ENCODE measurements at places on chromosomes 1 and 21.

- no peak for DNase-seq
These were observed 296.0 kb downstream of the OMA1 start for GRCh38 chr1:58250587-58250948.

DNA sequence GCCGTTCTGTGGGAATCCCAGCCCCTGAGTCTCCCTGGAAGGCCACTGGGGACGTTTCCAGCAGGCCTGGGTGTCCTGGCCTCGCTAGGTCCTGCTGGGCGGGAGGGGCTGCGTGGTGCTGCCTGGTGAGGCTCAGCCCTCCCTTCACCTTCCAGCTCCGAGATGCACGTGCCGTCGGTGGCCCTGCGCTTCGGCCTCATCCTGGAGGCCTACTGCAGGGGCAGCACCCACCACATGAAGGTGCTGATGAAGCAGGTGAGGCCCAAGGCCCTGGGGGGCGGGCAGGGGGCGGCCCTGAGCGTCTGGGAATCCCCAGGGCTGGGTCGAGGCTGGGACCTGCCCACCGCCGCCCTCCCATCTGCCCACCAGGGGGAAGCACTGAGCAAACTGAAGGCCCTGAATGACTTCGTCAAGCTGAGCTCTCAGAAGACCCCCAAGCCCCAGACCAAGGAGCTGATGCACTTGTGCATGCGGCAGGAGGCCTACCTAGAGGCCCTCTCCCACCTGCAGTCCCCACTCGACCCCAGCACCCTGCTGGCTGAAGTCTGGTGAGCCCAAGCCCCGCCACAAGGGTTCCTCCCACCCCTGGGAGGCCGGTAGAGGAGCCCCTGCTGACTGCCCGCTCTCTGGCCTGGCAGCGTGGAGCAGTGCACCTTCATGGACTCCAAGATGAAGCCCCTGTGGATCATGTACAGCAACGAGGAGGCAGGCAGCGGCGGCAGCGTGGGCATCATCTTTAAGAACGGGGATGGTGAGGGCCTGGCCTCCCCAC, 70.3 kb downstream of the PIK3CD start:
- DNase-seq, result peak; percentile 66

- DNase-seq, result no peak
These were observed 41.8 kb upstream of the TTC22 start for GRCh38 chr1:54842963-54843362.

- DNase-seq, result no peak
These were observed 2.1 kb downstream of the RBM15 start for GRCh38 chr1:110341146-110341871.

DNA sequence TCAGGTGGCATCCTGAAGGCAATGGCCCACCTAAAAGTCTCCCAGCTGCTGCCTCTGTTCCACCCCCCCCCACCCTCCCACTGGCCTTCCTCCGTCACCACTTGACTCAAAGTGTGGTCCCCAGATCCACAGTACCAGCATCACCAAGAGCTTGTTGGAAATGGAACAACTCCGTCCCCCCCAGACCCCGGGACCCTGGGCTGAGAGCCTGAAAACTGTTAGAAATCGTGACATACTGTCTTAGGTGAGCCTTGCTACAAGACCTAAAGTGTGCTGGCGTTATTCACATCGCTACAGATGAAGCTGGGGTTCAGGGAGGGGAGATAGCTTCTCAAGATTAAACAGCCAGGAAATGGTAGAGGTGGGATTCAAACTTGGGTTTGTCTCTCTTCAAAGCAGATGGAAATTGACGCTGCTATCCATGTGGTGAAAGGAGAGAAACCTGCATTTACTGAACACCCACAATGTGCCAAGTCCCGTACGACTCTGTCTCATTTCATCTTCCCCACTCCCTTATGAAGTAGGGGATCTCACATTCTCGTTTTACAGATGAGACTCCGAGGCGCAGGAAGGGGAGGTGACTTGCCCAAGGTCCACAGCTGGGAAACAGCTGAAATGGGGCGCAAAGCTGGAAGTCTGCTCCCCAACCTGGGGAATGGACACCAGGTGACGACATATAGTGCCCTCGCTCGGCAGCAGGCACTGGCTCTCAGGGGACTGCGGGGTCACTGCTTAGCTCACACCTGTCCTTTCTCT, 52.8 kb upstream of the IFFO2 start:
- DNase-seq, result no peak

GRCh38 chr1:92343061-92343460, 44.2 kb downstream of the RPAP2 start:
- no peak for DNase-seq

- no peak for DNase-seq
These were observed 77.7 kb downstream of the DSCAM start for GRCh38 chr21:40769231-40769630.

GRCh38 chr1:23927097-23927496, 13.9 kb upstream of the CNR2 start:
- DNase-seq, result no peak

DNA sequence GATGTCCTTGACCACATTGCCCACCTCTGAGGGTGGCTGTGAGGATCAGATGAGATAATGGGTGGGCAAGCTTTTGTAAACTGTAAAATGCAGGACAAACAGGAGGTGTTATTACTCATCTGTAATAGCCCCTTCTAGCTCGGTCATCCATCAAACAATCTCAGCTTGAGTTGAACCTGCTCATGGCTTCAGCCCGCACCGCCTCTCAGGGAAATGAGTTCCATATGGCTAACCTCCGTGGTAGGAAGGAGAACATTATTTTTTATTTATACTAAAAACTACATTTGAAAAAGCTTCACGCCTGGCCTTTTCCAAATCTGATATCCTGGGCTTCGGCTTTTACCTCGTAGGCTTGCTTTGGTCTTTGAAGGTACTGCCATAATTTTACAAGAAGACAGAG, 116.2 kb upstream of the USP24 start:
- DNase-seq, result no peak

DNA sequence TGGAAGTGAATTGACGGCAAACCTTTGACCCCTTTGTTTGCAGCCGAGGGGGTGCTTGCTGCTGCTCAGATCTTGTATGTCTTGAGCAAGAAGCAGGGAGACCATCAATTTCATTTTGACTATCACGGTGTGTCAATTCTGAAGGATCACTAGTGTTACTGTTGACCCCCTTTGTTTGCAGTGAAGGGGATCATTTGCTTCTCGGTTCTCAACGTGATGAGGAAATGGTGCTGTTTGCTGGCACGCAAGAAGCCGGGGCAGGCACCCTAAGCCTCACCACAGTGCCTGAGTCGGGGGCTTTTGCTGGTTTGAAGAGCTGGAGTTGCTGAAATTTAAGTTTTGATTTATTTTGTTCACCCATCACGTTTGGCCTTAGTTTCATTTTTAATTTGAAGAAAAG, 7.5 kb downstream of the RBM15 start:
- no peak for DNase-seq

- DNase-seq, result no peak
These were observed 4.1 kb upstream of the PCBP3 start for GRCh38 chr21:45639206-45640000.

- no peak for DNase-seq
These were observed 815.6 kb upstream of the NEGR1 start for GRCh38 chr1:73097917-73098316.

- DNase-seq, result no peak
These were observed 4.1 kb downstream of the WNT3A start for GRCh38 chr1:228010921-228011320.

- no peak for DNase-seq
These were observed 56.1 kb upstream of the CAMK1G start for GRCh38 chr1:209527372-209527771.

GRCh38 chr1:244069326-244069898, 18.3 kb downstream of the ZBTB18 start:
- DNase-seq, result no peak

DNA sequence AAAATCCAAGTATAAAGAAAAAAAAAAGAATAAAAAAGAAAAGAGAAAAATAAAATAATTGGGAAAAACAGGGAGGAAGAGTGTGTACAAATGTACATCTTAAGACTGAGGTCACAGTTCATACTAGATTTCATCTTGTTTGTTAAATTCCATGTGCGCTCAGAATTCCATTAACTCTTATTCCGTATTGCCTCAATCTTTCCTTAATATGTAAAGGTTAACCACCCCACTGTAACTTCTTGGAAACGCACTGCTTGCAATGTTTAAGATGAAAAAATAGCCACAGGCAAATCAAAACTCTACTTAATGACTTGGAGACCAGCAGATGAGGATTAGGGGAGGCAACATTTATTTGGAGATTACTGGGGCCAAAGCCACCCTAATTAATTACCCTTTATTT, 23.9 kb upstream of the KCNE1 start:
- DNase-seq, result no peak

- DNase-seq, result no peak
These were observed 35.5 kb downstream of the MAN1C1 start for GRCh38 chr1:25651824-25652741.

- DNase-seq, result no peak
These were observed 22.7 kb upstream of the IFNAR1 start for GRCh38 chr21:33302055-33302454.

- DNase-seq, result no peak
These were observed 280.4 kb downstream of the SETD4 start for GRCh38 chr21:35779690-35780570.

DNA sequence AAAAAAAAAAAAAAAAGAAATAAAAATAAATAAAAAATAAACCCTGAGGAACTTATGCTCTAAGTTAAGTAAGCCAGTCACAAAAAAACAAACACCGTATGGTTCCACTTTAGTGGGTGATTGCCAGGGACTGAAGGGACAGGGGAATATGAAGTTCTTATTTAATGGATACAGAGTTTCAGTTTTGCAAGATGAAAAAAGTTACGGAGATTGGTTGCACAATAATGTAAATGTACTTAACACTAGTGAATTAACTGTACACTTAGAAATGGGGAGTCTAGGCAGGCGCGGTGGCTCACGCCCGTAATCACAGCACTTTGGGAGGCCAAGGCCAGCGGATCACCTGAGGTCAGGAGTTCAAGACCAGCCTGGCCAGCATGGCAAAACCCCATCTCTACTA, 111.4 kb downstream of the ASH1L start:
- DNase-seq, result no peak

- DNase-seq, result no peak
These were observed 508.7 kb downstream of the DPYD start for GRCh38 chr1:97412166-97412565.

GRCh38 chr21:45357436-45358260, 47.3 kb upstream of the COL18A1 start:
- no peak for DNase-seq

GRCh38 chr1:85599076-85599491, 18.5 kb downstream of the CCN1 start:
- no peak for DNase-seq

- DNase-seq, result no peak
These were observed 16.9 kb downstream of the CAP1 start for GRCh38 chr1:40057310-40058030.

- no peak for DNase-seq
These were observed 14.2 kb upstream of the PCBP3 start for GRCh38 chr21:45629046-45629981.

- no peak for DNase-seq
These were observed 839 bp downstream of the SWT1 start for GRCh38 chr1:185157599-185158412.

GRCh38 chr1:99497690-99498089, 148.2 kb upstream of the PALMD start:
- no peak for DNase-seq

DNA sequence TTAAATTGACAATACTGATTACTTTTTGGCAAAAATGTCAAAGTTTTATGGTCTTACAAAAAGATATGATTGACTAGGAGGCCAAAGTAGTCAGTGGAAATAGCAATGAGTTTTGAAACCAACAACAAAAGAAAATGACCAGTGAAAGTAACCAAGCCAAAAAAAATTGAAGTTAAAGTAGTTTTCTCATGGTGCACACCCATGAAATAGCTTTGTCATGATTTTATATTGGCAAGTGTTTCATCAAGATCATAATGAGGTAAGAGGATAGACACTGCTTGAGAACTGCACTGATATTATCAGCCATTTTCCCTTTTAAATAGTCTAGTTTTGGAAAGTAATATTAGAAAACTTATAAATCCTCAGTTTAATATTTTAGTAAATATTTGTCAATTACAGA, 206.2 kb upstream of the ADAMTS5 start:
- DNase-seq, result no peak

- DNase-seq, result no peak
These were observed 251.4 kb upstream of the B3GALT2 start for GRCh38 chr1:193437785-193438184.

GRCh38 chr1:15152318-15153183, 996 bp upstream of the TMEM51 start:
- DNase-seq, result no peak

GRCh38 chr1:203306965-203307541, 1.7 kb downstream of the BTG2 start:
- no peak for DNase-seq

DNA sequence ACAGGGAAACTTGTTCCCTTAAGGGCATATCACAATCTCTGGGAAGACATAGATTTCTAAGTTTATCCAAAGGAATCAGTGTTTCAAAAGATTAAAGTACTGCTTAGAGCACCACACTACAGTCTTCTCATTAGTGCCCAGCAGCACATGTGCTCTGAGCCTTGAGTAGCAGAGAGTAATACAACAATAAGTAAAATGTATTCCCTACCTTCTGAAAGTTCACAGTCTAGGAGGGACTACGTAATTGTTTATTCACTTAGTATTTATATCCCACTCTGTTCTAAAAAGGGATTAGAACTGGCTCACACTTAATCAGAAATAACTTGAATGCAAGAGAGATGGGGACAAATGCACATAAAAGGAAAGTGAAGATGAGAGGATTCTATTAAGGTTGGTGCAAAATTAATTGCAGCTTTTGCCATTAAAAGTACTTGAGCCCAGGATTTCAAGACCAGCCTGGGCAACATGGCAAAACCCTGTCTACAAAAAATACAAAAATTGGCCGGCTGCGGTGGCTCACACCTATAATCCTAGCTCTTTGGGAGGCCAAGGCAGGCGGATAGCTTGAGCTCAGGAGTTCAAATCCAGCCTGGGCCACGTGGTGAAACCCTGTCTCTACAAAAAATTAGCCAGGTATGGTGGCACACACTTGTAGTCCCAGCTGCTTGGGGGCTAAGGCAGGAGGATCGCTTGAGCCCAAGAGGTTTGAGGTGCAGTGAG, 9.0 kb downstream of the SYNC start:
- no peak for DNase-seq

DNA sequence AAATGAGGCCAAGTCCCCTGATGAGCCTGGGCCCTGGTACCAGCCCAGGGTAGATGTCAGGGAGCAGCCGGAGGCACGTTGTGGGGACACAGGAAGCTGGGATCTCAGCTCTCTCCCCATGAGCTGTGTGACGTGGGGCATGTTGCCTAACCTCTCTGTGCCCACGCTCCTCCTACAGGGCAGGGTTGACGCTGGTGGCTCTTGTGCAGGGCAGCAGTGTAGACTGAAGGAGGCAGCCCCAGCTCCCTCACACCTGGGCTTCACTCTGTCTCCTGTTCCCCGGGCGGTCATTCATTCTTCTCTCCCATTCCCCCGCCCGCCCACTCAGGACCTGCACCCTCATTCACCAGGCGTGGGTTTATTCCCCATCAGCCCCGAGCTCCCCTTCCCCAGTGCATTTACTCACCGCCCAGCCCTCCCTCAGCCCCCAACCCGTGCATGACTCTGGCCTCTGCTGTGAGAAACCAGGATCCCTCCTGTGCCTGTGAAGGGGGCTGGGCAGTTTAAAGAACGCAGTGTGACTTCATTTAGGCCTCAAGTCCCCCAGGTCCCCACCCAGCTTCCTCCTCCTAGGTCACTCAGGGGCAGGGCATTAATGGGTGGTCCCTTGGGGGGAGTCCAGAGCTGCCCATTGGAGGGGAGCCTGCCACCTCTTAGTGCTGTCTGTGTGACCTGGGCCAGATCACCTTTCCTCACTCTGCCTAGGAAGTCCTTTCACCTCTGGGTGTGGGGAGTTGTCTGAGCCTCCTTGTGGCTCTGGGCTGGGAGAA, 285.7 kb downstream of the PTPRU start:
- DNase-seq, result no peak

- DNase-seq, result no peak
These were observed 133.1 kb downstream of the SETD4 start for GRCh38 chr21:35927262-35927661.
